Stimulated activated CD4-positive, alpha-beta T cell treated with anti-CD3 and anti-CD28 coated beads, Interleukin-1b, Interleukin-23, amount 100 ng/mL, for 1 hour (primary cell): ENCODE measurements at places on chromosomes 2 and 18.
A peak's percentile ranks its signal among the peaks of the same experiment; 100 is the strongest.

GRCh38 chr2:178331474-178332432 lies 119.2 kb downstream of the PRKRA start:
- DNase-seq: no peak

GRCh38 chr2:235658351-235659174 lies 164.7 kb downstream of the AGAP1 start:
- no peak for DNase-seq

DNA sequence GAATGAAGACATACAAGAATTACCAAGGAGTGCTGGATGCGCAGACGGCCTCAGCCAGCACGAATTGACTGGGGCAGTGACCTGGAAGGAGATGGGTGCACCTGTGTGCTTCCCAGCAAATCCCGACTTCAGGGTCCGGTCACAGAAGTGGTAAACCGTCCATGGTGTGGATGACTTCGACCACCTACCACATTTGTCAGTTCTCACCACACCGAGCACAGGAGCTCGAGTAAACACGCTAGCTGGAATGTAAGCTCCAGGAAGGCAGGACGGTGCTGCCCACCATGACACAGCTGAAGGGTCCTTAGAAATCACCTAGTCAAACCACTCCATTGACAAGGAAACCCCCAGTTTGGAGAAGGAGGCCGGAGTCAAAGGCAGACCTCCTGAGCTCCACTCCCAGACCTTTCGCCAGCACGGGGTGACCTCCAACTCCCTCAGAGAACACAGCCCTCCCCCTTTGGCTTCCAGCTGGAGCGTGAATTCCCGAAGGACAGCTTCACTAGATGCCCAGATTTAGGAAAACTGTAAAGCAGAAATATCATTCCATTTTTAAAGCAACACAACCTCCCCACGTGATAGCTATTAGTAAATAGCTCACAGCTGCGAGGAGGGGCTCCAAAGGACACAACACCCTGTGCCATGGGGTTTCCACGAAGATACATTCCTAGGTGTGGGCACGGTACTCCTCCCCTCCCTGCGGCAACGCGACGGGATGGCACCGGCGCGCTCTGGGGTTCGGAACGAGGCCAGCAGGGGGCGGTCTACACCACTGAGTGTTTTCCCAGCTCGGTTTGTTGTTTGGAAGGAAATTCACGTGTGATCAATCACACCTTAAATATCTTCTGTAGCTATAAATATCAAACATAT lies 34.1 kb upstream of the GNAL start:
- DNase-seq: peak; percentile 29

- no peak for DNase-seq
These were observed 33.9 kb downstream of the TMEM18 start for GRCh38 chr2:643334-643733.

GRCh38 chr2:235639428-235639773 lies 145.6 kb downstream of the AGAP1 start:
- no peak for DNase-seq

- DNase-seq: no peak
These were observed 116.4 kb downstream of the COL6A3 start for GRCh38 chr2:237297421-237298150.

DNA sequence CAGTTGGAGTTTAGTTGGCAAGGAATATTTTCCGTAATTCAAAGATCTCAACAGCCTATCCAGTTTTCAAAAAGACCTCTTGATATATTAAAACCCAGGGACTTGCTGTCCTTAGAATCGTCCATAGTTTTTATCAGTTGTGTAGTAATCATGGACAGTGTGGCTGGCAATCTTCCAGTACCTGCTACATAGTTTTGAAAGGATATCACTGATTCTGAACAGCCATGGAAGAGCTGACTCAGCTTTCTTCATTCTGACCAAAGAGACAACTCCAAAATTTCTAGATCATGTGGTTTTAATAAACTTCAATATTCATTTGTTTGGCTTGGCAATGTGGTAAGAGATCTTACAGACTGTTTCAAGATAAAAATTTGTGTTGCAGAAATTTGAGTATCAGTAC lies 616.7 kb downstream of the TDRD15 start:
- DNase-seq: no peak

DNA sequence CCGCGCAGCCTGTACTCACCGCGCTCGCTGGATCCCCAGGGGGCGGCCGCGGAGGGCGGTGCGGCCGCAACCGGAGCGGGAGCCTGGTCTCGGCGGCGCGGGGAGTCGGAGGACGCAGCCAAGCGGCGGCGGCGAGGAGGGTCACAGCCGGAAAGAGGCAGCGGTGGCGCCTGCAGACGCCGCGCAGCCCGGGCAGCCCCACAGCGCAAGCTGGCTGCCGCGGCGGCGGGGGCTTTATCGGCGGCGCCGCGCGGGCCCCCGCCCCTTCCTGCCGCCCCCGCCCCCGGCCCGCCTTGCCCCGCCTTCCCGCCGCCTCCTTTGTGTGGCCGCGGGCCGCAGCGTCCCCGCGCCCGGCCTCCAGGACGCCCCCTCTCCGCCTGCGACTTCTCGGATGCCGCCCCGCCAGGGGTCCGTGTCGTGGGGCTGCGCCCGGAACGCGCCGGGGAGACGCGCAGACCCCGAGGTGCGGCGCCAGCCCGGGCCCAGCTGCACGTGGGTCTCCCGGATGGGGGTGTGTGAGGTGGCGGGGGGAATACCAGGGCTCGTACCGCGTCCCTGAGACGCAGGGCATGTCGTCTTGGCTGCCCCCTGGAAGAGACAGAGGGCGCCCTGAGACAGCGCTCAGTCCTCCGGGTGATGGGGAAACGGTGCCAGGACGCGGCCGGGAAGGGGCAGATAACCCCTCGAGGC lies at the start of gene SERPINE2:
Gene SERPINE2 (minus strand): TSS at position 207 of the 690 bp plus-strand sequence. CDS start 37,386 bp downstream, outside the sequence.
- DNase-seq: no peak

DNA sequence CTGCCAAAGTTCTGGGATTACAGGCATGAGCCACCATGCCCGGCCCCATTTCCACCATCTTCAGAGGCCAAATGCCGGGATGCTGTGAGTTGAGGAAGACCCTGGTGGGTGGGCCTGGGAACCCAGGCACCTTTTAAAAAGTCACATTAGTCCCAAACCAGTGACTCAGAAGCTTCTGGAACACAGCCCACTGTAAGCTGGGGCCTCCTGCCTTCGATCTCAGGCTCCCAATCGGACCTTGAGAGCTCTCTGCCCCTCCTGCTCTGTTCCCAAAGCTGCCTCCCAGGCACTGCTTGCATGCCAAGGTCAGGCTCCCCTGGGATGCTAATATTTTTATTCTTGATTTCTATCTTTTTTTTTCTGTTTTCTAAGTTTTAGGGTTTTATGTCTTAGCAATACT lies 4.2 kb downstream of the ADCY3 start:
- DNase-seq: no peak

GRCh38 chr2:226063704-226064440 lies 664.4 kb downstream of the NYAP2 start:
- no peak for DNase-seq

GRCh38 chr2:69210385-69210784 lies 176.6 kb downstream of the GFPT1 start:
- DNase-seq: no peak

GRCh38 chr18:44977856-44978255 lies 297.2 kb downstream of the SETBP1 start:
- DNase-seq: no peak

- DNase-seq: no peak
These were observed 38.8 kb downstream of the DDX18 start for GRCh38 chr2:117853316-117853715.

GRCh38 chr2:140891614-140892212 lies 1239.1 kb downstream of the LRP1B start:
- no peak for DNase-seq

- DNase-seq: no peak
These were observed 139.4 kb downstream of the RNF152 start for GRCh38 chr18:61753373-61753772.

DNA sequence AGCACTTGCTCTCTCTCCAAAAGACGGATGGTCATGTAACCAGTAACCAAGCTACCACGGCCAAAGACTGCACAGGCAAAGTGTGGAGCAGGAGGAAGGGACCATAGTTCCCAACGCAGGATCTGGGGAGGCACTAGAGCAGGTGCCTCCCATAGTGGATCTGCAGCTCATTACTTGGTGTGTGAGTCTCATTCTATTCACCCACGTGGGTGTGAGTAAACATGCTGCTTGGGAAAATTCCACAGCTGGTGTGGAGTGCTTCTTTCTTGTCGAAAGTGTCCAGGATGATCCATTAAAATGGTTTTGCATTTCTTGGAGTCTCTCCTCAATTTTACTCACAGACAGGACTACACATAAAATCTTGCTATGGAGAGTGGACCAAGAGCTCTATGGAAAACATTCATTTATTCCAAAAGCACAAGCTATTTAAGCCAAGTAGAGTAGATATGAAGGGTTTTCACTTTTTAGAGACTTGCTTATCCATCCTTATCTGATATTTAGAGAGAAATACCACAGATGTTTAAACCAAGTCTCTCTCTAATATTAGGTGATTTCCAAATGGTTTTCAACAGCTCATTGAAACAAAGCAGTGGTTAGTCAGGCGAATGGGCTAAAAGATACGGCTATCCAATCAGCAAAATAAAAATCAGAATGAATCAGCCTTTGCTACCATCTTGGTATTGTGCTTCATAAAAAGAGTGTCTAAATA lies 104.3 kb upstream of the CCDC195 start:
- DNase-seq: no peak

GRCh38 chr2:203732953-203733510 lies 26.6 kb downstream of the CD28 start:
- DNase-seq: no peak

GRCh38 chr2:73260338-73260984 lies 23.8 kb downstream of the FBXO41 start:
- no peak for DNase-seq

DNA sequence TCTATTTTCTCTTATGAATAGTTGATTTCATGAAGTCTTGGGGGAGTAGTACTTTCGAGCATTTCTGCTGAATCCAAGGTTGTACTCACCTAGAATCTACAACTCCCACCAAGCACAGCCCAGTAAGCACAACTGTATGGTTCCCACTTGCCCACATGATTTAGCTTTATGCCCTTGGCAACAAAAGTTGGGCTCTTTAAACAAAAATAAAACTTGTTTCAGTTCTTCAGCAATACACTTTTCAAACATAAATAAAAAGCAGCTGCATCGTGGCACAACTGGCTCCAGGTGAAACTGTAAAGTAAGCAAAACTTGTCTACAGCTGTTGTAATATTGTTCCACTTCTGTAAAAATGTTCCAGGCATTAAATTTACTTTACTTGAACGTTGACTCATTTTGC lies 99.8 kb upstream of the FSIP2 start:
- no peak for DNase-seq

DNA sequence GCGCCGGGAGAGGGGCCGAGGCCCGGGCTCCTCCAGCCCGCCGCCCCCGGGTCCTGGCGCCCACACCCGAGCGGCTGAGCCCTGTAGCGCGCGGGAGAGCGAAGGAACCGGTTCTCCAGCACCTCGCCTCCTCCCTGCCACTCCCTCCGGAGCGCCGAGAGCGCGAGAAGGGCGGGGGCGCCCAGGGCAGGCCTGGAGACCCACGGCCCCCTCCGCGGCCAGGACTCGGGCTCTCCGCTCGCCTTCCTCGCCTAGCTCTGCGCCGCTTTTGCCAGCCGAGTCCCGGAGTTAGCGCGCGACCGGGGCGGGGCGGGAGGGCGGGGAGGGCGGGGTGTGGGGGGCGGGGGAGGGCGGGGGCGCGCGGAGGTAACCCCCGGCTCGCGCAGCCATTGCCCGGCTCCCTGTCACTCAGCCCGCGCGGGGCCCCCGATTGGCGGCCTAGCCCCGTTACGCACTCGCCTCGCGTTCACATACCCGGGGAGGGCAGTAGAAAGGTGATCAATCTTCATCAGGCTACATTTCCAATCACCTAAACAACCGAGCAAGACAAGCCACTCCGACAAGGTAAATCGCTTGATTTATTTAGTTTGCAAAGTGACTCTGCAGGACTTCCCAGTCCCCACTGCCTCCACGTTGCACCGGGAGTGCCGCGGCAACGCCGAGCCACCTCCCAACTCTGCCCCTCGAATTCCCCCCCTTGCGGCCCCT lies at the start of gene OTX1:
Gene OTX1 (plus strand): TSS at position 497 of the 708 bp plus-strand sequence. CDS start 2,161 bp downstream, outside the sequence.
- no peak for DNase-seq

DNA sequence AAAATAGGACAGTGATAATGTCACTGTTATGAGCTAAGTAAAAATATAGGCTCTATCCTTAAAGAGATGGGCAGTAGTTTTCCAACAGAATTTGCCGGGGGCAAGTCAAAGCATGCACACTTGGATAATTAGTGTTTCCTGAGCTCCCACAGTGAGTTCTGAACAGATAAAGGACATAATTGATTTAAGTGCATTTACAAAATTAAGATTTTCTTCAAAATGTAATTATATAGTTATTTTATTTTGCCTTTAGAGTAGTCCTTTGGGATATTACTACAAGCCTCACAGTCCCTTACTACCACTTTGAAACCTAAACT lies 107.6 kb downstream of the RAPGEF4 start:
- no peak for DNase-seq

- DNase-seq: no peak
These were observed 1220.1 kb downstream of the LRP1B start for GRCh38 chr2:140910683-140911082.

DNA sequence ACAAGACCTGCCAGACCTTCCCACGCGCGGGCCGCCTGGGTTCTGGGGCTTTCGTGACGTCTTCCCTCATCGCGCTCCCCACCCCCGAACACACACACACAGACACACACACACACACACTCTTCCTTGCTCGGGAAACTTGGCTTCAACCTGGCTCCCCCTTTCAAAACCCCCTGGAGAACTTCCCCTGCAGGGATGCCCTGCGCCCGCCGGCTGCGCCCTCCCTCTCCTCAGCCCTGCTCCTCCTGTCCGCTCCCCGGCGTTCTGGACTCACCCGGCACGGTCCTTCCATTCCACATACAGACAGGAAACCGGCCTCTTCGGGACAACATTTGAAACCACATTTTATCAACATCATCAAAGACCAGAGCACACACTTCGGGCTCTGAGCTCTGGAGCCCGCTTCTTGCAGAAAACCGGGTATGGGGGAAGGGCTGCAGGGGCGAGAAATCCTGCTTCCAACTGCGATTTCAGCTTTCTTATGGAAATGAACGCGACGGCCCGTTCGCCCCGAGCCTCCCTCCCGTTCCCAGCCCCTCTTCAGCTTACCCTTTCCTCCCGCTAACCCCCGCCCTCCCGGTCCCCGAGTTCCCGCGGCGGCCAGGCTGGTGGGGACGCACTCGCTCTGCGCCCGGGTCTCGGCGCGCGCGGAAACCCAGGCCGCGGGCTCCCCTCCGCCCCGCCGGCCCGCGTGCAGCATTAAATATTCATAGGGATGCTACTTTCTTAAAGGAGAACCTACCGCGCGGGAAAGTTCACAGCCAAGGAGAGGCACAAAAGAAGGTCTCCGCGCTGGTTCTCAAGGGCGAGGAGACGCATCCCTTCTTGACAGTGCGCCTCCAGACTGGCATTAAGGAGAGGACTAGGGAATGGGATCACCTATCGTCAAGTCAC lies 18.3 kb downstream of the POU3F3 start:
- DNase-seq: no peak

DNA sequence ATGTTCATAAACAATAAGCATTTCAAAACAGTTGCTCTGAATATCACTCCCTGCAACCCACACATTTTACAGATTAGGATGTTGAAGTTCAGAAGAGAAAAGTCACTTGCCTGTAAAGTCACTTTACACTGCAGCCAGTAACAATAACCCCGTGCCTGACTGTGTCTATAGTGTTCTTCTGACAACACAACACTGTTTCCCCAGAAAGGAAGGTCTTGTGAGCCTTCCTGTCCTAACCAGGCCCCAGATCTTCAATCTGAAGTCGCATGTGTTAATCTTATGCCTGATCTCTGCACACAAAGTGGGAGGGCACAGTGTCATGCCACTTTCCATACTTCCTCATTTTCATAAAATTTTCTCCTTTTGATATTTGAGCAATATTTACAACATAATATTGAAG lies 120.2 kb downstream of the FEZ2 start:
- no peak for DNase-seq

GRCh38 chr2:40510304-40510703 lies 58.4 kb upstream of the SLC8A1 start:
- DNase-seq: no peak
